ENCODE measurements at places on chromosomes 4 and X.

- no peak for DNase-seq
Observed at GRCh38 chrX:22126327-22126726, 94.2 kb downstream of the PHEX start.

GRCh38 chrX:118964252-118964651 lies 10.2 kb upstream of the LONRF3 start:
- no peak for DNase-seq

DNA sequence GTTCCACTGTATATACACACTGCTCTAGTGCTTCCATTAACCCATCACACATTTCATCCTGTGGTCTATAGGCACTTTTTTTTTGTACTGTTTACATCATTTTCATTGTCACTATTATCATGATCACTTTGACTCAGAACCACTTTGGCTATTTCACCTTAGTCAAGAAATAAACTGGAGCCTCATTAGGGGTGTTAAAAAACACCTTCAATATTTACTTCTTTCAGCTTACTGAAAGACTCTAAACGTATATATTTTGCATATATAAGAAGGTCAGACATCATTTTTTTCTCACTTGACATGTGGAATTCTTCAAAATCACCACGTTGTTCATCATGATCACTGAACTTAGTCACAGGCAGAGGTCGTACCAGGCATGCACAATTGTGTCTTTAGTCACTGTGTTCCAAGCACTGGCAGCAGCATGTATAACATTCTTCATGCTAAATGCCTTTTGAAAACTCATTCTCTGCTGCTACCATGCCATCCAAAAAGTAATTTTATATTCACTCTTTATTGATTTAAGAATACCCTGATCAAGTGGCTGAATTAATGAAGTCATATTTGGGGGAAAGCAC lies 229.2 kb upstream of the ARSJ start:
- DNase-seq: no peak

DNA sequence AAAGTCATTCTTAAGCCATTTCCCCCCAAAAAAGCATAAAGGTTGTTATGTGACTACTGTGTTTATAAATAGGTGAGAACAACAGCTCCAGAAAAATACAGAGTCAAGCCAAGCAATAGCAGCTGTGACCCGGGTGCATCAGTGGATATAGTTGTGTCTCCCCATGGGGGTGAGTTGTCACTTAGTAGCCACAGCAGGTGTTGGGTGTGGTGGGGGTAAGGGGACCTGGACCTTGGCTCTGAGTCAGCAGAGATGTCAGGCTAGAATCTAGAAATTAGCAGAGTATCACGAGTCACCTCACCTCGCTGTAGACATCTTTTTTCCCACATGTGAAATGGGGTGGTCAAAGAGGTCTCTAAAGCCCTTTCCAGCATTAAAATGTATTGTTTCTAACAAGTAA lies 42.4 kb downstream of the MOSPD2 start:
- no peak for DNase-seq

DNA sequence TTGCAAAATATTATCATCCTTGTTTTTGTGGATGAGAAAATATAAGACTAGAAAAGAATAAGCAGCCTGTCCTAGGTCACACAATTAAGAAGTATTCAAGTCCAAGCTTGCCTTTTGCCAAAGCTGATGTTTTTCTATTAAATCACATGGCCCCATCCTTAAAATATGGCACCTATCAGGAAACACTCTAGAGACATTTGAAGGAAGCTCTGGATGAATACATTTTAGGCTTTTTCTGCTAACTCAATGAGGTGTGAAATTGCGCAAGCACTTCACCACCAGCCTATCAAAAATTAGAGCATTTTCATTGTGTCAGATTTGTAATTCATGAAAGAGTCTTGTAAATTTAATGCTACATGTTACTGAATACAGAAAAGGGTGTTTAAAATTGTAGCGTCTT lies 251.1 kb upstream of the MAD2L1 start:
- no peak for DNase-seq
